CD4-positive, alpha-beta T cell treated with Interleukin-15 for 4 hours (primary cell): ENCODE measurements at places on chromosomes 1 and 21.
A peak's percentile ranks its signal among the peaks of the same experiment; 100 is the strongest.

GRCh38 chr1:194230351-194231144, 1044.1 kb upstream of the B3GALT2 start:
- DNase-seq: no peak

DNA sequence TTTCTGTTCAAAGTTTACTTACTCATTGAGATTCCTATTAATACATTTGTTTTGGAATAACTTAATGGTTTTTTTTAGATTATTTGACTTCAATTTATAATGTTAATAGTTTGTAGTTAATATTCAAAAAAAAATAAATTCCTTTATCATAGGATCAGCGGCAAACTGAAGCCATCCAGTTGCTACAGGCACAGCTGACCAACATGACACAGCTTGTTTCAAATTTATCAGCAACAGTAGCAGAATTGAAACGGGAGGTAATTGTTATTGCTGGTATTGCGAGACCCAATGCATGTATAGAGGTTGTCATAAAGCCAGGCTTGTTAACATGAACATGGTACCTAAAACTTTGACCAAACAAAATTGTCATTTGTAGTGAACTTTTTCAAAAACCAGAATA, 59.0 kb upstream of the FASLG start:
- DNase-seq: no peak

DNA sequence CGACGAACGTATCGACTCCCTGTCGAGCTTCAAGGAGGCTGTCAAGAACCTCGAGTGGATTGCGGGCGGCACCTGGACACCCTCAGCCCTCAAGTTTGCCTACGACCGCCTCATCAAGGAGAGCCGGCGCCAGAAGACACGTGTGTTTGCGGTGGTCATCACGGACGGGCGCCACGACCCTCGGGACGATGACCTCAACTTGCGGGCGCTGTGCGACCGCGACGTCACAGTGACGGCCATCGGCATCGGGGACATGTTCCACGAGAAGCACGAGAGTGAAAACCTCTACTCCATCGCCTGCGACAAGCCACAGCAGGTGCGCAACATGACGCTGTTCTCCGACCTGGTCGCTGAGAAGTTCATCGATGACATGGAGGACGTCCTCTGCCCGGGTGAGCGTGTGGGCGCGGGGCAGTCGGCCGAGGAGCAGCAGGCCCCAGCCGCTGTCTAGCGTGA, 28.0 kb downstream of the COL6A2 start:
- no peak for DNase-seq

DNA sequence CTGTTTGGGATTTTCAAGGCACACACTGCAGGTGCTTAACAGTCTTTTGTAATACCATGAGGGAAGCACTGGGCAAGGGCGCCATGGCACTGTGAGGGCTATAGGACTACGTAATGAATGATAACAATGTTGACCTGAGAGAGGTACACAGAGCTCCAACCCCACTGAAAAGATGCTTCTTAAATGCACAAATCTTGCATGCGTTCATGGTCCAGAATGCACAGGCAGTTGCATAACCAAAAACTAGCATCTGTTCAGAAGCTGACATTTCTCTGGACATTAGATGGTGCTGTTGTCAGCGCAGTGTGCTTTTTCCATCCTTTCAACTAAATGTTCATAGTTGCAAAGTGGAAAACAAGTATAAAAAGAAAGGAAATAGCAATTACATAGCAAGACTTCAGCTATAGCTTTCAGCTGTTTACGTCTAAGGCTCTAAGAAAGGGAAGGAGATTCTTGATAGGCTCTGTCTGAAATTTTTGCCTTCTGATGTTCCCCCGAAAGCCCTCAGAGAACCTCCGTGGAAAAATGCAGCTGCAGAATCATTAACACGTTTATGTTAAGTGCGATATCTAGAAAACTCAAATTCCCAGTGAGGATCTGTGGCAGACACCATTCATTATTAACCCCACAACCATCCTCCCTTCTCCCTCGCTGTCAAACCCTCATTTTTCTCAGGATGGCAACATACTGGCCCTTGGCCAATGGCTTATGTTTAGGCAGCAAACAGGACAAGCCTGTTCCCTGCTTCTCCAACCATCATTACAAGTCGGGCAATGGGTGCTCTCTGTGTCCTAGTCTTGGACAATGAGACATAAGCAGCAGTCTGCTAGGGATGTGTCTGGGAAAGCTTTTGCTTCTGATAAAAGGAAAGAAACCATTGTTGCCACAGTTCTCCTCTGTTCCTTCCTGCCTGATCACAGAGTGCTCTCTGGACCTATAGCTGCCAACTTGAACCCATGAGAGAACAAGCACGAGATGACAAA, 8.2 kb upstream of the TARBP1 start:
- no peak for DNase-seq

- DNase-seq: no peak
Observed at GRCh38 chr1:201759194-201759815, 69.7 kb upstream of the IPO9 start.

GRCh38 chr21:46009951-46010705, 28.6 kb downstream of the COL6A1 start:
- DNase-seq: no peak

GRCh38 chr1:81439046-81439823, 361.5 kb upstream of the ADGRL2 start:
- no peak for DNase-seq

- no peak for DNase-seq
Observed at GRCh38 chr1:46489638-46490405, at the start of gene DMBX1. TSS of gene DMBX1 (plus strand) at chr1:46489836. CDS start at chr1:46507011, 17,175 bp downstream.

DNA sequence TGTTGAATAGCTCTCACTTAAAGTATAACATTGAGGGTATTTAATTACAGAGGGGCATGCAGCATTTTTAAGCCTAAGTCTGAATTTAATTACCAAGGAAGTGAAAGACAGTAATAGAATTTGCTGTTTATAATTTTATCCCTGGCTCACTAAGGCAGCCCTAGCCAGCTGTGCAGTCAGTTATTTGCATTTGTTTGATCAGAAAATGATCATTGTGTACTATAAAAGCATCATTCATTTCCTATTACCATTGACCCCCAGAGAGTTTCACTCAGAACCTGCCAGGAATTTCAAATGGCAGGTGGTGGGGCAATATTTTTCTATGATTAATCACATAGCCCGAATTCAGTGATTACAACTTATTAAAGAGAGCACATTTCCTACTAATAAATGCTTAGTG, 277.1 kb upstream of the KAZN start:
- DNase-seq: no peak

GRCh38 chr1:67636146-67636545, 48.9 kb upstream of the GADD45A start:
- DNase-seq: no peak

DNA sequence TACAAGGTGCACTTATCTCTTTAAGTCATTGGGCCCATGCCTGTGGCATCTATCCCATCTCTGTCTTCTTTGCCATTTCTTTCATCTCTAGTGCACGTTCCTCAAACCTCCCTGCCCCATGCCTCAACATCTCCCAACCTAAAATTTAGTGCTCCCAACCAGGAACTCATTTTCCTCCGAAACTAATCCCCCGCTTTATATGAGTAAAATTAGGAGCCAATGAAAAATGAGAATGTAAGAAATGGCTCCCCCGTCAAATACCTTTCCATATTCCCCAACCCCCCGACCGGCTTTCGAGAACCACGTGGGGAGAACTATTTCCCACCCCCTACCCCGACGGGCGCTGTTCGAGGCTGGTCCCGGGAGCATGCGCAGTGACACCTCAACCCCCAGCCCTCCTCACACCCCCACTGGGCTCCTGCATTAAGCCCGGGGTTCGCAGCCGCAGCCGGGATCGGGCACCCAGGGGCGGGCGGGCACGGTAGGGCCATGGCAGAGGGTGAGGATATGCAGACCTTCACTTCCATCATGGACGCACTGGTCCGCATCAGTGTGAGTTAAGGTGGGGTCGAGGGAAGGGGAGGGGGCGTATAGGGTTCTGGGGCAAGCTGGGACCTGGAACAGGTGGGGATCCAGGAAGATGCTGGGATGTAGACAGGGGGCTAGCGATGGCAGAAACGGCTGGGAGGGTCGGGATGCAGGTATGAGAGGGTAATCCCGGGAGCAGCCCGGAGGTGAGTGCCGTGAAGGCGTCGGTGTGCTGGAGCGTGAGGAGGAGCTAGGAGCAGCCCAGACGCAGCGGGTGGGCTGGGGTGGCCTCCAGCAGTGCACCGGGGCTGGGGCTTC, at the start of gene TRIM46:
TSS of gene TRIM46 (plus strand) at position 372 of the 846 bp plus-strand sequence. CDS start at position 490, 118 bp downstream.
- DNase-seq: peak; percentile 82

DNA sequence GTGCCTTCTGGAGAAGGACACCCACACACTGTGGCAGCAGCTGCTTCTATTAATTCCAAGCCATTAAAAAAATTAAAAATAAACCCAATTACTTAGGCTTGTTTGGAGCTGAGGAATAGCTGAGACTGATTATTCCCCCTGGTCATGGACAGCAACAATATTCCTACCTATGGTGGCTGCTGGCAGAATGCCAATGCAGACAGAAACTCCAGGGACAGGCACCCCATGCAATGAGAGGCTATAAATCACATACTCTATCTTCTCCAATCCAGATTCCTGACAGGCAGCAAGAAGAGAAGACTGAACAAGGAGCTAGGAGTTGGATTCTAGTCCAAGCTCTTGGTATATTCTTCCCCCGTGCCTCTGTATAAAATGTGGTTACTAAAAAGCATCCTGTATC, 275.4 kb upstream of the BEND5 start:
- DNase-seq: no peak

DNA sequence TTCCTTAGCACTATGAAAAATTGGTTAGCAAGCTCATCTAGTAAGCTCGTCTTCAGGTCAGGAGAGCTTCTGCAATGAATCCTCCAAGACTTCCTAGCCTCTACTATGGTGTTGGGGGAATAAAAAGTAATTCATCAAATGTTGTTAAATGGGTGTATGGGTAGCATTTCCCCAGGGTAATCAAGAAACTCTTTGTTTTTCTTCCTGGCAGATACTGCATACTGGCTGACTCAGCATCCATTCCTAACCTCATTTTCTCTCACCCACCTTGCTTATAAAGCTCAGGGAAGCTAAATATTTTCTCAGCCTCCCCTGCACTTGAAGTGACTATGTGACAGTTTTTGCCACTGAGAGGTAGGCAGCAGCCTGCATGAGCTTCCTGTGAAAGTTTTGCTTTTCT, 83.4 kb downstream of the MAB21L3 start:
- DNase-seq: no peak

- DNase-seq: no peak
Observed at GRCh38 chr1:7401814-7402547, 369.1 kb upstream of the VAMP3 start.
